Inflammatory macrophage treated with lipopolysaccharide for 4 hours (primary cell): ENCODE measurements at places on chromosomes 13 and 19.
A peak's percentile ranks its signal among the peaks of the same experiment; 100 is the strongest.

- peak; percentile 90 for DNase-seq
Observed at GRCh38 chr19:49497047-49497788, 984 bp downstream of the RPS11 start.

GRCh38 chr13:113935001-113935844, 38.7 kb downstream of the C13orf46 start:
- no peak for DNase-seq

GRCh38 chr13:25699056-25699455, 327.3 kb downstream of the ATP8A2 start:
- no peak for DNase-seq

DNA sequence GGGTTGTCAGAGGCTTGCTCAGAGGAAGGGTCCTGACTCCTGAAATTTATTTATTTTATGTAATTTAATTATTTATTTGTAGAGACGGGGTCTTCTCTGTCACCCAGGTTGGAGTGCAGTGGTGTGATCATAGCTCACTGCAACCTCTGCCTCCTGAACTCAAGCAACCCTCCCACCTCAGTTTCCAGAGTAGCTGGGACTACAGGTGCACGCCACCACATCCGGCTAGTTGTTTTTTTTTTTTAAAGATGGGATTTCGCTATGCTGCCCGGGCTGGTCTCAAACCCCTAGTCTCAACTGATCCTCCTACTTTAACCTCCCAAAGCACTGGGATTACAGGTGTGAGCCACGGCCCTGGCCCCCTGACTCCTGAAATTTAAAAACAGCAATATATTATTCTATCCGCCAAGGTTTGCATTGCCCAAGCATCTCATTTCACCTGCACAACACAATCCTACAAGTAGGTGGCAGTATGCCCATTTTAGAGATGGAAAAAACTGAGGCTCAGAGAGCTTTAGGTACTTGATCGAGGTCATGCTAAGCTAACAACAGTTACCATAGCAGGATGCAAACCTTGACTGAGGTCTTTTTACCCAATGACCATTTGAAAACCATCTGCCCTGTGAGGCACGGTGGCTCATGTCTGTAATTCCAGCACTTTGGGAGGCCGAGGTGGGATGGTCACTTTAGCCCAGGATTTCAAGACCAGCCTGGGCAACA, 18.1 kb downstream of the ARHGEF18 start:
- peak; percentile 46 for DNase-seq

DNA sequence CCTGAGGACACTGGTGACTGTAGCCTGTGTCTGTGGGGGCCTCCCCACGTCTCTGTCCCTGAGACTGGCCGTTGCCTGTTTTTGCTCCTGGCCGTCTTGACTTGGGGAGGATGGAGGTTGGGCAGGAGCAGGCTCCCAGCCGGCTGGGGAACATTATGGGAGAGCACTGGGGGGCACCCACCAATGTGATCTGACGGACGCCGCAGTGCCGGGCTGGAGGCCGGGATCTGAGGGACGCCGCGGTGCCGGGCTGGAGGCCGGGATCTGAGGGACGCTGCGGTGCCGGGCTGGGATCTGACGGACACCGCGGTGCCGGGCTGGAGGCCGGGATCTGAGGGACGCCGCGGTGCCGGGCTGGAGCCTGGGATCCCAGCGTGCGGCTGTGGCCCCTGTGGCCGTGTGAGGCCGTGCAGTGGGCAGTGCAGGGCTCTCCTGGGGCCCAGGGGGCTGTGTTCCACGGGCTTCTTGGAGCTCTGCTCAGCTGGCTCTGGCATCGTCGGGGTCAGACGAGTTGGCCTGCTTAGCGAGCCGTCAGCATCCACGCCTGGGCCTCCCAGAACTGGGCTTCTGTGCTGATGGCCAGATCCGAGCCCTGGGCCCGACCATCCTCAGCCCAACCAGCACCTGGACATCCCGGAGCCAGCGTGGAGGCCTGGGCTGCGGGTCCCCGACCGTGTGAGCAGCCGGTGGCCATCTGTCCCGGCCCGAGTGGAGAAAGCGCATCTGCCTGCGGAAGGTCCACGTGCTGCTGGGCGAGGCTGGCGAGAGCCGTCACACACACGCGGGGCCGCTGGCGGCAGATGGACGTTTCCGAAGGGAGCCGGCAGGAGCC, 45.8 kb downstream of the GAS6 start:
- DNase-seq: no peak

DNA sequence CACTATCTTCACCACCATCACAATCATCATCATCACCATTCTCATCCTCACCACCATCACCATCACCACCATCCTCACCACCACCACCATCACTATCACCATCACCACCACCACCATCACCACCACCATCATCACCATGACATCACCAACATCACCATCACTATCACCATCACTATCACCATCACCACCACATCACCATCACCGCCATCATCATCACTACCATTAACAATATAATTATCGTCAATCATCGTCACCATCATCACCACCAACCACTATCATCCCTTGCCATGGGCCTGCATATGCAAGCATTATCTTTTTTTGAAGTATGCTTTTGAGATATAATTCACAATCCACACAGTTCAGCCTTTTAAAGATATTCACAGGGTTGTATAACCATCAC, 7.6 kb upstream of the PPP6R1 start:
- no peak for DNase-seq

- DNase-seq: peak; percentile 88
Observed at GRCh38 chr13:27182844-27183497, 11.4 kb upstream of the USP12 start.

- no peak for DNase-seq
Observed at GRCh38 chr13:26343816-26344215, 89.9 kb downstream of the CDK8 start.

DNA sequence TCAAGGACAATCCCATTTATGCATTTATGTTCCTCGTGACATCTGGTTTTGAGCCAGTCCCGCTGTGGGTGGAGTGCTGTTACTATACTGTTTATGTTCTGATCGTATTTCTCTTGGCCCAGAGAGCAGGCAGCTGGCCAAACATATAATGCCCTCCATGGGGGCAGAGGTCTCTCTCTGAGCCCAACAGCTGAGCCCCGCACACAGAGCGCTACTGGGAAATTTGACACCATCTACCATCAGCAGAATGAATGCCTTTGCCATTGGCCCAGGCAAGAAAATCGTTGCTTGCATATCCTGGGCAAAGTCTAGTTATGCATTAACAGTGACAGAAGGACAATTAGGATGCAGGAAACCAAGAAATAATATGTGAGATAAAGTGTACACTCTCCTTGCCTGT, 126.8 kb upstream of the CACNA1A start:
- DNase-seq: no peak

- DNase-seq: no peak
Observed at GRCh38 chr13:111515635-111516034, 195.2 kb downstream of the TEX29 start.

GRCh38 chr19:36488846-36489117, 579 bp downstream of the ZNF566 start:
- no peak for DNase-seq

- DNase-seq: no peak
Observed at GRCh38 chr19:40762754-40763470, 11.9 kb downstream of the SNRPA start.

DNA sequence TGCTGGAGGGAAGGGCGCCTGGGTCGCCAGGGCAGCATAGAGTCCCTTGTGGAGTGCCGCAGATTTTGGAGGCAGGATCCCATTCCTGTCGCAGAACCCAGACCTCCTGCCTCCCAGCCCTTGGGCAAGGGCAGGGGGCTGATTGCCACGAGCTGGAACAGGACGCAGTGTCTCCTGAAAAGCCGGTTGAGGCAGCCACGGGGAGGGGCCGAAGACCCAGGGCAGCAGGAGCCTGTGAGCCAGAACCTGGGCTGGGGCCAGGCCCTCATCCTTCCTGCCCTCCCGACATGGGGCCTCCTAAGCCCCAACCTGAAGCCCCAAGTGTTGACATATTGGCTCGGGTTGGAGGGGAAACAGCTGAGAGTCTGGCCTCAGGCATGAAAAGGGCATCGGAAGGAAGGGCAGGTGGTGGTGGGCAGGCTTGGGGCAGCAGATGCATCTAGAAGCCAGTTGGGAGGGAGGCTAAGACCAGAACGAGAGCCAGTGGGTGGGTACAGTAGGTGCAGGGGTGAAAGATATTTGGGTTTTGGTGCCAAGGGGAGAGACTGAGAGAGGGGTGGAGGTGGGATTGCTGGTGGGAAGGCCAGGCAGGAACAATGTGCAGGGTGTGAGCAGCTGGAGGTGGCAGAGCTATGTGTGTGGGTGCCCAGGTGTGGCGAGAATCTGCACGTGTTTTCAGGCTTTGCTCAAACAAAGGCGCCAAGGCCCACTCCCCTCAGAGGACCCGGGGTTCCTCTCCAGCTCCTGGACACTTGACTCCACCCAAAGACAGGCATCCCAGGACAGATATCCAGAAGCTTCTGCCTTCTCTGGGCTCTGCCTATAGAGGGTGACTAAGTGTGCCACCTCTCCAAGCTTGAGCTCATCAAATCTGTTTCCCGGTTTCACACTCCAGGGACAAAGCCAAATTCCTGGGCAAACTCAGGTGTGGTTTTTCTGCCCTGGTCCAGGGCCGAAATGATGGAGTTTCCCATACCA, 1.4 kb upstream of the SBSN start:
- no peak for DNase-seq

DNA sequence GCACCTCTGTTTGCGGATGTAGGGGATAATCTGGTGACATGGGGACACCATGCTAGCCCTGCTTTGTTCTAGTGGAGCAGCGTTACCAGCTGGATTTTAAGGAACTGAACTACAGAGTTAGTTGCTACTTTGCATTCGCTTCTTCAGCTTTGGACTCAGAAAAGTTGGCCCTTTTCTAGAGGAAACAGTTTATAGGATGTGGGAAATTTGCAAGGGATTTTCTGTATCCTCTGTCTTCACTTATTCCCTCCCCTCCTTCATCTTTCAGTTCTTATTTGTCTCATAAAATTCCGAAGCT, 2.1 kb downstream of the GATAD2A start:
- DNase-seq: peak; percentile 36

- no peak for DNase-seq
Observed at GRCh38 chr19:6227936-6228325, 51.8 kb downstream of the MLLT1 start.

- DNase-seq: no peak
Observed at GRCh38 chr19:38901683-38902082, 1.9 kb downstream of the NFKBIB start.

DNA sequence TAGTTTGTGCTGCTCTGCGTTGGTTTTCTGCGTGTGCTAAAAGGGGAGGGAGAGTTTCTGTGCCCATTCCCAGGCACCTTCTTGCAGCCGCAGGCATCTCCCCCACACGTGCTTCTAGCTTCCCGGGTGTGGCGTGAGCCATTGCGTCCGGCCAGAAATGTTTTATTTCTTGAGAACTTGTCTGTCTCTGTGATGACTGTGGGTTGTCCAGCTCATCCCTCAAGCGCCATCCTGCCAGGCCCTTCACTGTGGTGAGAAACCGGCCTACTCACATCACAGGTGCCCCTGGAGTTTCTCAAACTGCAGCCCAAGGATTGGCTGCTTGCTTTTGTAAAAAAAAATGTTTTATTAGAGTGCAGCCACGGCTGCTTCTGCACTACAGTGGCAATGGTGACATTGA, 24.2 kb downstream of the EPN1 start:
- DNase-seq: no peak

- no peak for DNase-seq
Observed at GRCh38 chr13:27483421-27483820, 33.1 kb upstream of the MTIF3 start.

DNA sequence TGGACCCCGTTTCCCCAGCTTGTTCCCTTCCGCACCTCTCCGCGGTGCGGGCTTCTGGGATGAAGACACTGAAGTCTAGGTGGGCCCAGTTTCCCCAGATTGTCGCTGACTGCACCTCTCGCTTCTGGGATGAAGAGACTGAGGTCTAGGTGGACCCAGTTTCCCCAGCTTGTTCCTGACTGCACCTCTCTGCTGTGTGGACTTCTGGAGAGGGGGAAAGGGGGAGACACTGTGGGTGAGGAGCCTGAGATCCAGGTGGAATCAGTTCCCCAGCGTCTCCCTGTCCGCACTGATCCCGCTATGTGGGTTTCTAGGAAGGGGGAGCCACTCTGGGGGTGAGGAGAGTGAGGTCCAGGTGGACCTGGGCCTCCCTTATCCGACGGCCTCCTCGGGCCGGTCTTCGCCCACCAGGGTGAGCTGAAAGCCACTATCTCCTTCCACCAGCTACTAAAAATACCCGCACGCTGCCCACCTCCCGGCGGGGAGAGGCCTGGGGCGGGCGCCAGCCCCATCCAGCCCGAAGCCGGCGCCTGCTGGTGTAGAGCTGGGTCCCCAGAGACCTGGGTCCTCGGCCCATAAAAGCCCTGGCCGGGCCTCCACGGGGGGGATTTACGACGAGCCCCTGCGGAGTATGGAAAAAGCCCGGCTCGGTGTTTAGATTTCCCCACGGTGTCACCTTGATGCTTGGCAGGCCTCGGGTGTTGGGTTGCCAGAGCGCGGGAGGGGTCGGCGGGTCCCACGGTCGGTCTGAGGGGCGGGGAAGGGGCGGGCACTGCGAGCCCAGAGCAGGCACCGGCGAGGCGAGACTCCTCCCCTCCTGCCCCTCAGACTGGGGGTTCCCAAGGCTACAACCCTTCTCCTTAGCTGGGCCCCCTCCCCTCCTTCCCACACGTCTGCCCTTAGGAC, 10.6 kb downstream of the FUT6 start:
- no peak for DNase-seq

DNA sequence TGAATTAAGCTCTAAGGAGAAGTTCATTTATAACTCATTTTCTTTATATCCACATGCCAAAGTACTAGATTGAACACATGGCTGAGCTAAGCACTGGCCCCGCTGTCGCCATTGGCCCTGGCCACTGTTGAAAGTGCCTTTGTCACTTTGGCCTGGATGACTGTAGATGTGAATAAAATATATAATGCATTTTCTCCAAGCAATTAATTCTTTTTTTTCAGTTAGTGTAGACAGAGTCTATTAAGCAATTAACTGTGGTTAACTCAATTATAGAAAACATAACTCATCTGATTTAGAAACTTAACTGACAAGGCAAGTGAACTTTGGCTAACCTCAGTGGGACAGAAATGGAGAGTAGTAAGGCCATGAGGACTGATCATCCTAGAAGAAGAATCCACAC, 965.6 kb downstream of the EFNB2 start:
- DNase-seq: no peak

- DNase-seq: no peak
Observed at GRCh38 chr13:30303269-30303668, 4.1 kb downstream of the KATNAL1 start.

GRCh38 chr13:42924344-42924743, 67.7 kb downstream of the EPSTI1 start:
- no peak for DNase-seq

DNA sequence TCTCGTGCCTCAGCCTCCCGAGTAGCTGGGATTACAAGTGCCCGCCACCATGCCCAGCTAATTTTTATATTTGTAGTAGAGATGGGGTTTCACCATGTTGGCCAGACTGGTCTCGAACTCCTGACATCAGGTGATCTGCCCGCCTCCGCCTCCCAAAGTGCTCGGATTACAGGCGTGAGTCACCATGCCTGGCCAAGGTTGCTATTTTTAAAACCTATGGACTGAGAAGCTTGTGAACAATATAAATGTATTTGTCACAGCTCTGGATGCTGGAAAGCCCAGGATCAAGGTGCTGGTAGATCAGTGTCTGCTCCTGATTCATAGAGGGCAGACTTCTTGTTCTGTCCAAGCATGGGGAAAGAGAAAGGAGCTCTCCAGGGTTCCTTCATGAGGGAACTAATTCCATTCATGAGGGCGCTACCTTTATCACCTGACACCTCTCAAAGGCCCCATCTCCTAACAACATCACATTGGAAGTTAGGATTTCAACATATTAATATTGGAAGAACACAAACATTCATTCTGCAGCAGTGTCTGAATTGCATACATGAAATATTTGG, 16.1 kb downstream of the CARD8 start:
- no peak for DNase-seq

- no peak for DNase-seq
Observed at GRCh38 chr19:14119146-14119545, 1.6 kb upstream of the PRKACA start.

- no peak for DNase-seq
Observed at GRCh38 chr19:18440415-18440877, 2.5 kb upstream of the ISYNA1 start.
